HAP-1 (cell line): ENCODE measurements at places on chromosomes 1 and 21.

DNA sequence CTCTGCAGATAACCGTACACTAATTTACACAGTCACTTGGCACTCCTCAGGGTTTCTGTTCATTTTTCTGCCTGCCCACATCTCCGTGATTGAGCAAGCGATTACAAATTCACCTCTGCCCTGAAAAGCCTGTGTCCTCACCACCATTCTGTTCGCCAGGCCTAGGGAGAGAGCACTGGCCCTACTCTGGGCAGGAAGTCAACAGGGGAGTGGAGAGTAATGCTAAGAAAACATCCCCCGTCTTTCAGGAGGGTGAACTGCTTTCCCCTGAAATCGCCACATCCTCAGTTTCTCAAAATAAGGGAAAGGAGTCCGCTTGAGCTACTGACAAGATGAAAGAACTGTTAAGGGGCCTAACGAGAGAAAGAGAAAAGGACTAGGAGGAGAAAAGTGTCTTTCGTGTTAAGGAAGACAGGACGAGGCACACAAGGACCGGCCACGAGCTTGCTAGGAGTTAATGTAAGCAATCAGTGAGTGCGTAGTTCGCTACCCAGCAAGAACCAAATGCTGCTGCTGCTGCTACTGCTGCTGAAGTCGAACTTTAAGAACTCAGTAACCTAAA lies 632 bp downstream of the PEX19 start:
- DNase-seq: peak; percentile 12

GRCh38 chr1:31936981-31937299 lies 1.2 kb downstream of the PTP4A2 start:
- no peak for DNase-seq

DNA sequence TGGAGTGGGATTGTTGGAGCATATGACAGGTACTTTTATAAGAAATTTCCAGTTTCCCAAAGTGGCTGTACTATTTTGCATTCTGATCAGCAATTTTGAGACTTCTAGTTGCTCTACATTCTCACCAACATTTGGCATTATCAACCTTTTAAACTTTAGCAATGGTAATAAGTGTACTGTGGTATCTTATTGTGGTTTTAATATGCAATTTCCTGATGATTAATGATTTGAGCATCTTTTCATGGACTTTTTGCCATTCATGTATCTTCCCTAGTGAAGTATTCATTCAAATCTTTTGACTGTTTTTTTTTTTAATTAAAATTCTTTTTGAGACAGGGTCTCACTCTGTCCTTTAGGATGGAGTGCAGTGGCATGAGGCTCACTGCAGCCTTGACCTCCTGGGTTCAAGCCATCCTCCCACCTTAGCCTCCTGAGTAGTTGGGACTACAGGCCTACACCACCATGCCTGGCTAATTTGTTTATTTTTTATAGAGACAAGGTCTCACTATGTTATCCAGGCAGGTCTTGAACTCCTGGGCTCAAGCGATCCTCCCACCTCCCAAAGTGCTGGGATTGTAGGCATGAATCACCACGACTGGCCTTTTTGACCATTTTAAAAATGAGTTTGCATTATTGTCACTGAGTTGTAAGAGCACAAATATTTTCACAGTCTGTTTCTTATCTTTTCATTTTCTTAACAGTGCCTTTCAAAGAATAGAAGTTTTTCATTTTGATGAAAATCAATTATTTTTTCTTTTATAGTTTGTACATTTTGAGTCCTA lies 7.8 kb upstream of the SLC6A9 start:
- DNase-seq: no peak

DNA sequence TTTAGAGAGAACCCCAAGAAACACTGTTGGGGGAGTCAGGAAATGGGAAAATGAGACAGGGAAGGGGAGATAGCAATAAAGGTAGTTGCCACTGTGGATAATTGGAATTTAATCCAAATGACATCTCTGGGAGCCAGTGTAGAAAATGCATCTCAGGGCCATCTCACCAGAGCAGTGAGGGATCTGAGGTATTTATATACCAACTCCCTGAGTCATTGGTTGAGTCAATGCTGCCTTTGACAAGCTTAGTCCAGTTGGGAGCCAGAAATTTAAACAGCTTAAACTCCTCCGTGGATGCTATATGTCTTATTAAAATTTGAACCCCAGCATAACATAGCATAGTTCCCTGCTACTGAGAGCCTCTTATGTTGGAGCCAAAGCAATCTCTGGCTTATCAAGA lies 140.3 kb downstream of the SLC30A10 start:
- DNase-seq: no peak

DNA sequence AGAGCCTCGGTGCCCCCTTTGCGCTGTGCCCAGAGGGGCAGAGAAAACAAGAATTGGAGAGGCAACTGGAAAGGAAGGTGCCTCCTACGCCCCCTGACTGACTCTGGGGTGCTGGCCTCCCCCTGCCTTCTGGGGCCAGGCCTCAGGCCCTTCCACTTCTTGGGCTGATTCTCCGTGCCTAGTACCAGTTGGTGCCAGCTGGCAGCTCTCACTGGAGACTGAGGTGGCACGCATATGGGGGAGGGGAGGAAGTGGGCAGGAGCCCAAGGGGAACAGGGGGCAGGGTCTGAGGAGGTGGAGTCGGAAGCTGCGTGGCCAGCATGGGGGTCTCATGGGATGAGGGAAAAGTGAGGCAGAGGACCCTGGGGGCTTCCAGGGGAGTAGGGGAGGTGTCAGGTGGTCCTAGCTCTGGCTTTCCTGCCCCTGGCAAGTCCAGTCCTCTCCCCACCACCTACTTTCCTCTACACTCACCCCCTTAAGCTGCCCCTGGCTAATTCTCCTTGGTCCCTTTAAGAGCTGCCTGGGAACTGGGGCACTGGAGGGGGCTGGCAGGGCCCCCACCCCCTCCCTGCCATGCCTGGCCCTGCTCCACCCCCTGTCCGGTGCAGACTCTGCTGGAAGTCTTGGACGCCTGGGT lies 6.5 kb upstream of the SEMA4A start:
- no peak for DNase-seq

DNA sequence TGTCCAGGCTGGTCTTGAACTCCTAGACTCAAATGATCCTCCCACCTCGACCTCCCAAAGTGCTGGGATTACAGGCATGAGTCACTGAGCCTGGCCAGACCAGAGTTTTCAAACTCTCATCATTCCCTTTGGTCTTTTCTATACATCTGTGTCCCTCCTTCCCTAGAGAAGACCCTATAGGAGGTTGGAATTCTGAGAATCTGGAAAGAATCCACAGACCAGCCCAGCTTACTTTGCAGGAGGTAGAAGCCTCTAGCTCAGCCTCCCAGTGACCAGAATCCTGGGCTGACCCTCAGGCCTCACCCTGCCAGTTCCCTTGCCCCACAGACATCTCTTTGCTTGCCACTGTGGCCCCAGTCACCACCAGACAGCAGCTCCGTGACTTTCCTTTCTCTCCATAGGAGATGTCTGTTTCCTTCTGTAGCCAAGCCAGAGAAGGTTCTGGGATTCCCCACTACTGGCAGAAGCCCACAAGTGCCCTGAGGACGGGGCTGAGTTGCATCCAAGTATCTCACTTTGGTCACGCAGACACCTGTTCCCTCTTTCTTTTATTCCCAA lies 34.7 kb upstream of the KHDRBS1 start:
- DNase-seq: no peak

DNA sequence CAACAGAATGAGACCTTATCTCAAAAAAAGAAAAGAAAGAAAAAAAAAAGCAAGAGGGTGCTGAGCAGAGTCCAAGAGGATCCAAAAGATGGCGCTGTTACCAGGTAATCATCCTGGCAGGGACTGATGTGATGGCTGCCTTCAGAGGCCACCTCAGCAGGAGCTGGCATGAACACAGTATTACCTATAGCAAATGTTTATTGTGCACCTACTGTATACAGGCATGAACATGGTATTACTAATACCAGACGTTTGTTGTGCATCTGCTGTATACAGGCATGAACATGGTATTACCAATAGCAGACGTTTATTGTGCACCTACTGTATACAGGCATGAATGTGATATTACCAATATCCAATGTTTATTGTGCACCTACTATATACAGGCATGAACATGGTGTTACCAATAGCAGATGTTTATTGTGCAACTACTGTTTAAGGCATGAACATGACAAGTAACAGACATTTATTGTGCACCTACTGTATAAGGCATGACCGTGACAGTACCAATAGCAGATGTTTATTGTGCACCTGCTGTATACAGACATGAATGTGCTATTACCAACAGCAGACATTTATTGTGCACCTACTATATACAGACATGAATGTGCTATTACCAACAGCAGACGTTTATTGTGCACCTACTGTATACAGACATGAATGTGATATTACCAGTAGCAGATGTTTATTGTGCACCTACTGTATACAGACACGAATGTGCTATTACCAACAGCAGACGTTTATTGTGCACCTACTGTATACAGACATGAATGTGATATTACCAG lies 115.1 kb upstream of the TMEM51 start:
- peak; percentile 57 for DNase-seq

GRCh38 chr1:162977944-162978568 lies 91.1 kb upstream of the RGS4 start:
- no peak for DNase-seq

- DNase-seq: peak; percentile 15
Measured at GRCh38 chr1:113255720-113256347, 134.5 kb upstream of the MAGI3 start.

- DNase-seq: no peak
Measured at GRCh38 chr1:11227106-11228077, 35.0 kb downstream of the MTOR start.

DNA sequence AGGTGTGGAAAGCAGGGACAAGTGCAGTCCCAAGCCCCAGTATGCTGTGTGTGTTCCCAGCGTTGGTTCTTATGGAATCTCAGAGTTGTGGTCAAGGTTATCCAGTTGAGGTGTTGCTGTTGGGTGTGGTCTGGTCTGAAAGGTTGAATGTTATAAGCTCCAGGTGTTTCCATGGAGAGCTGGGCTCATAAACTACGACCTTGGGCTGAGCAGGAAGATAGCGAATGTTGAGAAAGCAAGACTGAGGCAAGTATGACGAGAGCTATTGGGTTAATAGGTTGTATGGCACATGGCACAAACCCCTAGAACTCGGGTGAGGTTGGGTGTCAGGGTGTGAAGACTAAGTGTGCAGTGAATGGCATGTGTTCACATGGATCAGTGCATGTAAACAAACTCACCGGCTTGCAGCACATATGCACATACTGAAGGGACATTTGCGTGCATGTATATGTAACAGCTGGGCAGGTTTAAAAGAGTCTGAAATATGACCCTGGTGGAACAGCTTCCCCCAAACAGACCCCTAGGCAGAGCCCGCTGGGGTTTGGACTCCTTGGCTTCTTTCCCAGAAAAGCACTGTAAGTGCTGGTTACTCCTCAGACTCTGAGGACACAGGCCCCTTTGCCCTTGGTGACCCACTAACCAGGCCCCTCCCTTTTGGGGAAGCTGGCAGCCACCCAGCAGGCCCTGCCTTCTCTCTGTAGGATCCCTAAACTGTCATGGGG lies 117.5 kb downstream of the NAV1 start:
- DNase-seq: no peak

DNA sequence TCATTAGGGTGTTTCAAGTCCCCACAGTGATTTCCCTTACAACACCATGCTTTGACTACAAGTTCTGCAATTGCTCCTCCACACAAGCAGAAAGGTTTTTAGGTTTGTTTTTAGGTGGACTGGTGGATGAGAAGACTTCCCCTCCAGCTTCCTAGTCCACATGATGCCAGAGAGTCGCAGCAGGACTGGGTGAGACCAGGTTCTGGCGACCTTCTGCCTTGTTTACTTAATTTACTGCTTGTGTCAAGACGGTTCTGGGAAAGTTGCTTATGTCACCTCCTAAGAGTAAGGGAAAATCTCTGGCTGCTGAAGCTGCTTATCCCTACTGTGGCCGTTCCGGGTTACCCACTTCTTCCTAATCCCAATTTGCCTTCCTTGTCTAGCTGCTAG lies 76.4 kb downstream of the GLUL start:
- DNase-seq: no peak

- no peak for DNase-seq
Measured at GRCh38 chr1:23393706-23394105, 24.1 kb upstream of the ZNF436 start.

DNA sequence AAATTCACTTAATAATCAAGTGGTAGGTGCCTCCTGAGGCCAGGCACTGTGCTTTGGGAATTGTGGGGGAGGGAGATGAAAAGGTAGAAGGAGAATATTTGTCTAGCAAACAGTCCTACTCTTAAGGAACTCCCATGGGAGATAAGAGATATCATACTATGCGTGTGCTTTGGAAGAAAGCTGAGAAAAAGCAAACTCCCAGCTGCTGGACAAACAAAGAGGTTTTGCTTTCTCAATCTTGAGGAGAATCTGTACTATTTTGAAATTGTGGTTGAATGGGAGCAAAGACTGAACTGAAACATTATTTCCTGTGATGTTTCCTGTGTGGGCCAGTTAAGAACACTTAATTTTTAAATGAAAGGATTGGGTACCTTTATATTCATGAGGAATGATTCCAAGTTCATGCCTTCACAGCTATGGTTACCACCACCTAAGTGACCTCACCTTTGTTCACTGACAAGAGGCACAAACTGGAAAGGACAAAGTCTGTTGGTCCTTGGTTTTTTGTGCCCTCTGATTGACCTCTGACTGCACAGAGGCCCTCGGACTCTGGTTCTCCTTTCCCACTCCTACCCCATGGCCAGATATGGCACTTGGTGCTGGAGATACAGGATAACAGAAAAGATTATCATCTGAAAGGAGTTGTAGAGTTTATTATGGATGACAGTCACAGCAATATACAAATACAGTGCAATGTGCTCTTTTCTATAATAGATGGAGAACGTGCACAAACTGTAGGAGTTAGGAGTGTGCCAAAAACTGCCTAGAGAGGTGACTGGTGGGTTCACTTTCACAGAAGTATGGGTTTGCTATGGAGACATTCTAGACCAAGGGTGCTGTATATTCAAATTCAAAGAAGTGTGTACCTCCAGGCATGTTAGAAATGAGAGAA lies 1.6 kb downstream of the CD53 start:
- DNase-seq: no peak

- no peak for DNase-seq
Measured at GRCh38 chr21:14591882-14592281, 45.8 kb upstream of the SAMSN1 start.

- DNase-seq: no peak
Measured at GRCh38 chr1:78722947-78723346, 73.3 kb downstream of the IFI44 start.

DNA sequence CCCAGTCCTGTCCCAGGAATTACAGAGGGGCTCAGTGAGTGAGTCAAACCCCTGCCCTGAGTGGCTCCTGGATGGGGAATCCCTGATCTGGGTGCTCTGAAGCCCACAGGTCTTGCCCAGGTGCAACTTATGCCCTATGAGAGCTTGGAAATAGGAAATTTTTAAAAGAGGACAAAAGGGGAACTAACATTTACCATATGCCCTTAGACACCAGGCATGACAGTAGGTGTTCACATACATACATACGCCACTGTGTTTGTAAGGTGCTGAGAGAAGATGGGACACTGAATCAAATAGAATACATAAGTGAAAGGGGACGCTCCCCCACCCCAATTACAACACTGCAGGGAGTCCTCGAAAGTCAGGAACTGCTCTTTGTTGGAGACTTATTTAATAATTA lies 1.4 kb downstream of the CFAP45 start:
- no peak for DNase-seq
